Hindlimb muscle (tissue), 1 donor: ENCODE measurements at places on chromosomes 1 and 21. TPM values are rescaled to one million over a fixed set of nuclear protein-coding genes. Genes with fewer than 3 reads are reported as not detected.

GRCh38 chr1:184691719-184692324, 62.8 kb downstream of the EDEM3 start:
- DNase-seq = peak; percentile 56

The TTLL10 gene
- polyA plus RNA-seq = 0.25 TPM

- no peak for DNase-seq
Measured at GRCh38 chr1:204105131-204105515, 32.2 kb downstream of the SOX13 start.

The LIN28A gene
- not detected for polyA plus RNA-seq

- DNase-seq = no peak
Measured at GRCh38 chr1:198101716-198102453, 54.9 kb upstream of the NEK7 start.

DNA sequence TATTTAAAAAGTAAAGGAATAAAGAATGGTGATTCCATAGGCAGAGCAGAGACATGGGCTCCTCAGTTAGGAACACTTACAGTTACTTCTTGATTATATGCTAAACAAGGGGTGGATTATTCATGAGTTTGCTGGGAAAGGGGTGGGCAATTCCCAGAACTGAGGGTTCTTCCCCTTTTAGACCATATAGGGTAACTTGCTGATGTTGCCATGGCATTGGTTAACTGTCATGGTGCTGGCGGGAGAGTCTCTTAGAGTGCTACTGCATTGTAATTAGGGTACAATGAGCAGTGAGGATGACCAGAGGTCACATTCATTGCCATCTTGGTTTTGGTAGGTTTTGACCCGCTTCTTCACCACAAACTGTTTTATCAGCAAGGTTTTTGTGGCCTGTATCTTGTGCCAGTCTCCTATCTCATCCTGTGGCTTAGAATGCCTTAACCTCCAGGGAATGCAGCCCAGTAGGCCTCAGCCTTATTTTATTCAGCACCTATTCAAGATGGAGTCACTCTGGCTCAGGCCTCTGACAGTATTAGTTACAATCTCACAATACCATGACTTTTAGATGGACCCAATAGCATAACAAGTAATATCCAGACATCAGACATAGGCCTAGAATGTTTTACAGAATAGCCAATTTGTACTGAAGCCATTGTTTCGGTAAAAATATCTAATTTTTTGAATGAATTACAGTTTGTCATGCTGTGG, 106.8 kb downstream of the ZBTB18 start:
- DNase-seq = no peak

DNA sequence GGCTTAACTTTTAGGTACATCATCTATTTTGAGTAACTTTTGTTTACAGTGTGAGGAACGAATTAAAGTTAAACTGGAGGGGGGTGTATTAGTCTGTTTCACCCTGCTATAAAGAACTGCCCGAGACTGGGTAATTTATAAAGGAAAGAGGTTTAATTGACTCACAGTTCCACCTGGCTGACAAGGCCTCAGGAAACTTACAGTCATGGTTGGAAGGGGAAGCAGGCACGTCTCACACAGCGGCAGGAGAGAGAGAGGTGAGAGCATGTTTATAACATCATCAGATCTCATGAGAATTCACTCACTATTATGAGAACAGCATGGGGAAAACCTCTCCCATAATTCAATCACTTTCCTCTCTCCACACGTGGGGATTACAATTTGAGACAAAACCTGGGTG, 31.9 kb upstream of the TMEM52 start:
- no peak for DNase-seq

- DNase-seq = no peak
Measured at GRCh38 chr1:180574031-180574713, 15.4 kb downstream of the OVAAL start.

The TBX15 gene
- polyA plus RNA-seq = 61.2 TPM

The CDA gene
- 0.52 TPM for polyA plus RNA-seq

DNA sequence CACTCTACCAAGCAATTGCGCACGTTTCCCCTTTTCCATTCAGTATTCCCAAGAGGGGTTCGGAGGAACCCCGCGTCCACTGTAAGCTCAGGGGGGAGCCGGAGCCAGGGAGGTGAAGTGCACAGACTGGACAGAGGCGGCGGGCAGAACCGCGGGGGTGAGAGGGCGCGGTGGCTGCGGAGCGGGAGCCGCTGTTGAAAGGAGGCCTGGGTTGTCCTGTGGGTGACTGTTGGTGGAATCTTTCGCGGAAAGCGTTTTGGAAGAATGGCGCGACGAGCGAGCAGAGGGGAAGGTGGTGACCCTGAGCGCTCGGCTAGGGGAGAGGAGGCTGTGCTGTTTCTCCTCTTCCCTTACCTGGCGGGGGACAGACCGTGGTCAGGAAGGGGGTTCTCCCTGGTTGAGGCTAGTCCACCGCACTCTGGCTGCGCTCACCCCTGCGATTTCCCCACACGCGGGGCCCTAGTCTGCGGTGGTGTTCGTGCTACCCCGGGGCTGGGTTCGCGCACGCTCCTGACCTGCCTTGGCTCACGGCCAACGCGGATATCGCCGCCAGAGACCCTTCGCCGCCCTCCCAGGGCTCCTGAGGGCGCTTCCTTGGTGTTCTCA, 92.8 kb downstream of the PRKAB2 start:
- no peak for DNase-seq

GRCh38 chr1:84632673-84633434, 57.4 kb downstream of the SSX2IP start:
- no peak for DNase-seq

The GJC2 gene
- 1.2 TPM for polyA plus RNA-seq

The SH2D5 gene
- polyA plus RNA-seq = 0.44 TPM

The PRAMEF17 gene
- polyA plus RNA-seq = not detected

DNA sequence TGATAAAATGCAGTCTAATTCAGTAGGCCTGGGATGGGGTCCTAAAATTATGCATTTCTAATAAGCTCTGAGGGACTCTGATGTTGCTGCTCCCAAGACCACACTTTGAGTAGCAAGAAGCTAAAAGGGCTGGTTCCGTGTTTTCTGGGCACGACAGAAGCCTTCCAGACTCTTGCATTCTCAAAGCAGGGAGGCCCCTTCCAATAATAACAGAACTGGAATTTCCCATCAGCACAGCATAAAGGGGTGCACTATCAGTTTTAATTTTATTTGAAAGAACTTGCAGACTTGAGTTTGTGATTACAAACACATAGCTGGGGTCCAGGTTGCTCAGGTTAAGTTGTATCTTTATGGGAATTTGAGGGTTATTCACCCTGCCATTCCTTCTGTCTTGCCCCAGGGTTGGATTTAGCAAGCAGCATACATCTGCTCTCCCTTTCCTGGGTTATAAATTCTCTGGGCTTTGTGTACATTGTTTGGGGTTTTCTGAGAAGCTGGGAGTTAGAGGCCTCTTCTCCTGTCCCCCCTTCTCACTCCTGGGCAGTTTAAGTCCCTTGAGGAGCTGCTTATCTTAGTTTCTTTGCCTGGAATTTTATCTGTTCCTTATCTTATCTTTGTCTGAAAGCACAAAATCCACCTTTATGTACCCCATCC, 94.2 kb upstream of the SLC2A1 start:
- no peak for DNase-seq

The DNAJC28 gene
- polyA plus RNA-seq = 2.1 TPM

DNA sequence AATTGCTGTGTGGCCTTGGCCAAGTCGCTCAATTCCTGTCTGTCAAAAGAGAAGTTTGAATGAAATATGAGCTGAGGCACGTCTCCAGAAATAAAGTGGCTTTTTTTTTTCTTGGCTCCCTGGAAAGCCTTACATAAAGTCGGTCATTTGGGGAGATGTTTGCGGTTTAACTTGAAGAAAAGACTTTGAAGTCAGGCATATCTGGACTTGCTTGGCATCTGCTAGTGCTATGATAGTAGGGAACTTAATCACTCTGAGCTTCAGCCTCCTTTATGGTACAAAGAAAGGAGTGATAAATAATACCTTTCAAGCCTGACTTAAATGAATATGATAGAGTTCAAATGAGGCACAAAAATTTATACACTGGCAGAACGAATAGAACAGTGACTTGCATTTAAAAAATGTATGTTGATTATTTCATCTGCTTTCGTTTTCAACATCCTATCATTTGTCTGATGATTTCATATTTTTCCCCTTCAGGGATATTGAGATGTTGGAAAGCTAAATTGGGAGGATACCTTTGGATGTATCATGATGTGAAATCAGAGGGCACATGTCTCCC, 60.2 kb downstream of the FASLG start:
- no peak for DNase-seq

- DNase-seq = no peak
Measured at GRCh38 chr21:46639489-46640386, 4.3 kb downstream of the PRMT2 start.

DNA sequence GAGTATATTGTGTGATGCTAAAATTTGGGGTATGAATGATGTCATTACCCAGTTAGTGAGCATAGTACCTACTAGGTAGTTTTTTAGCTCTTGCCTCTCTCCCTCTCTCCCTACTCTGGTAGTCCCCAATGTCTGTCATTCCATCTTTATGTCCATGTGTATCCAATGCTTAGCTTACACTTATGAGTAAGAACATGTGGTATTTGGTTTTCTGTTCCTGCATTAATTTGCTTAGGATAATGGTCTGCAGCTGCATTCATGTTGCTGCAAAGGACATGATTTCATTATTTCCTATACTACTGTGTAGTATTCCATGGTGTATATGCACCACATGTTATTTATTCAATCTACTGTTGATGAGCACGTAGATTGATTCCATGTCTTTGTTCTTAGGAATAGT, 54.4 kb upstream of the NEGR1 start:
- DNase-seq = no peak

DNA sequence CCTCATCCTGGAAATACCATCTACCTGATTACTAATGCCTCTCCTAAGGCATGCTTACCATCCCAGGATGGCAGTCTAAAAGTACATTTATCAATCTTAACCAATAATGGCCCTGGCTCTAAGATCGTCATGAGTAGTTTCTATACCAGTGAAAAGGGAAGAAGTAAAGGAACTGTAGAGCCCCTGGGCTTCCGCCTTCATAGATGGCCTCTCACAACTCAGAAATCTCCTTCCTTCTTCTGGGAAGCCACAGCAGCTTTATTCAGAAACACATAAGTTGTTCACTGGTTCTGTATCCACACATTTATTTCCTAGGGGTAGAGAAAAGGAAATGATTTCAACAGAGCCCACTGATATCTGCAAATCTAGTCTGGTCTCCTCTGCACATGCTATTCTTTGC, 41.0 kb upstream of the CD5L start:
- no peak for DNase-seq

- no peak for DNase-seq
Measured at GRCh38 chr1:182634306-182635072, 30.3 kb upstream of the RGS16 start.

The OLFML2B gene
- polyA plus RNA-seq = 85.0 TPM

- DNase-seq = no peak
Measured at GRCh38 chr1:15257309-15257708, 10.3 kb downstream of the FHAD1 start.

DNA sequence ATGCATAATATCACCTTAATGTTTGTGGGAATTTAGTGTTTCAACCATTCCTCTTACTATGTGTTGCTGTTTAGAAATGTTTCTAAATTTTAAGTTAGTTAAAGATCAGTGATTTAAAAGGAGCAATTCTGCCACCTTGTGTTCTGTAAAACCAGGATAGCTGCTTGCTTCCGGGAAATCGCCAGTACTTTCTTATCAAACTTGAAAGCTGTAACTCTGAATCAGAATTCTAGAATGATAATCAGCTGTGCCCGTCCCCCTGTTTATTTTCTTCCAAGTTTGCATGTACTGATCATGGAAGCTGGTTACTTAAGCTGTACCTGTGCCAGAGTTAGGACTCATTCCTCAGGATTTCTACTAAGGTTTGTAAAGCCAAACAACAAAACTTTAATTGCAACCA, 656.4 kb downstream of the LTN1 start:
- peak; percentile 60 for DNase-seq

GRCh38 chr1:41420860-41421259, 59.6 kb downstream of the FOXO6 start:
- DNase-seq = no peak

The KRTAP10-7 gene
- not detected for polyA plus RNA-seq

DNA sequence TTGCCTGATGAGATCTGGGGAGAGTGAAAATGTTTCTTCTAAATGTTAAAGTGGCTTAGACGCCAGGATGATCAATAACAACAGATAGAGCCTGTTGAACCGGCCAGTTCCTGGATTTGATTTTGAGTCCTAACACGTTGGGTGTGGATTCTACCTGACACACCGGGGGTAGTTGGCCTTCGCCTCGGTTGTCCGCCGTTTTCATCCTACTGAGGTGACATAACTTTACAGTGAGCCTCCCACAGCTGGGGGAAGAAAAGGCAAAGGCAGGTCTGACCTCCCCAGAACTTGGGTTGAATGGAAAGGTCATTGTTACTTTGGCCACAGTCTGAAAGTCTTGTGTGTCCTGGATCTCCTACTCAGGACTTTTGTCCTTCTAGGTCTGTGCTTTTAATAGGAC, 1.1 kb downstream of the PGD start:
- no peak for DNase-seq

The SH2D1B gene
- polyA plus RNA-seq = 0.18 TPM

DNA sequence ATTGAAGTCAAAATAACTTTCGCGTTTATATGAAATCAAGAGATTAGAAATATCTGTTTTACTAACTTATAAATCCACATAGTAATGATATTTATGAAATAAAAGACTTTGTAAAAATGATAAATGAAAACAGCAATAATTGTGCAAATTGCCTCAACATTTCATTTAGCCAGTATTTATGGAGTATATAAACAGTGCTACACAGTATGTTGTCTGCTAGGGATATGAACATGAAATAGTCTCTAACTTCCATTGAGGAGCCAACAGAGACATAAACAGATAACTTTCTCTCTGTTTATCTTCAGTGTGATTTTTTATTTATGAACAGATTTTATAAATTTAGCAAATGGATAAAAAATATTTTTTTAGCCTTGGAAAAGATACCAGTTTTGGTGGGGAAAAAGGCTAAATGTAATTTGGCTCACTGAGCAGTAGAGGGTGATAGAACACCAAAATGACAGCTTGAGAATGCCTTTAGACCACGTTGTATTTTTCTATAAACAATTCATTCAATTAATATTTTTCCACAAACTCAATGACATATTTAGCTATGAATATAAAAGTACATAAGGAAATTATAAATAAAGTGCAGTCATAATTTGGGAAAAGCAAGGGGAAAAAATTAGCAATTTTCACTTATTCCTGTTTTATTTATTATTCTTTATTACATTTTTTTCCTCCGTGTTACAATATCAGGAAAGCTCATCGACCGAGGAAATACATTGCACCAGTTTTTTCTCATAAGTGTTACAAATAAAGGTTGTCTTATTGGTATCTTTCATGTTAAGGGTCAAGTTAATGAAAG, 47.5 kb upstream of the EEIG2 start:
- peak; percentile 22 for DNase-seq

The TGFB2 gene
- 54.3 TPM for polyA plus RNA-seq
